Fibroblast of lung (primary cell): ENCODE measurements at places on chromosomes 4 and X.

DNA sequence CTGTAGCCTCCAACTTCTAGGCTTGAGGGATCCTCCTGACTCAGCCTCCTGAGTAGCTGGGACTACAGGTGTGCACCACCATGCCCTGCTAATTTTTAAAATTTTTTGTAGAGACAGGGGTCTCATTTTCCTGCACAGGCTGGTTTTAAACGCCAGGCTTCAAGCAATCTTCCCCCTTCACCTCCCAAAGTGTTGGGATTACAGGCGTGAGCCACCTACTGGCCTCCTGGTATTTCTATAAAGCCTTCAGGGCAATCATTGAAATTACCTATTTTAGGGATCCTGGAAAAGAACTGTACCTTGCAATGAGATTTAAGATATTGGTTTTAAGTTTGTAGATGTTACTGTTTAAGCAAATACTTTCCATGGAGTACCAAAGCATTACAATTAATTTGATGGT, 13.5 kb upstream of the PLS3 start:
- DNase-seq, result no peak

- no peak for DNase-seq
Observed at GRCh38 chr4:40563401-40563800, 66.3 kb downstream of the RBM47 start.

DNA sequence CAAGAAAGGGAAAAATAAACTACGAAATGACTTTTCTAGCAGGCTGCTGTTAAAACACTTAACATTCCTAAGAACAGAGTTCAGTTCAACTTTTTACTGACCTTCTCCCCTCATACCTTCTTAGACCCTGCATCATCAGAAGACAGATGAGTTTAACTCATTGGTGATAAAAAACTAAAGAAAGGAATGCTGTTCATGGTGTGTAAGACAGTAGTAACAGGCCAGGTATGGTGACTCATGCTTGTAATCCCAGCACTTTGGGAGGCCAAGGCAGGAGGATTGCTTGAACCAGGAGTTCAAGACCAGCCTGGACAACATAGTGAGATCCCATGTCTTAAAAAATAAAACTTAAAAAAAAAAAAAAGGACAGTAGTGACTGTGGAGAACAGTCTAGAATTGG, 16.2 kb downstream of the RBM47 start:
- DNase-seq, result no peak

DNA sequence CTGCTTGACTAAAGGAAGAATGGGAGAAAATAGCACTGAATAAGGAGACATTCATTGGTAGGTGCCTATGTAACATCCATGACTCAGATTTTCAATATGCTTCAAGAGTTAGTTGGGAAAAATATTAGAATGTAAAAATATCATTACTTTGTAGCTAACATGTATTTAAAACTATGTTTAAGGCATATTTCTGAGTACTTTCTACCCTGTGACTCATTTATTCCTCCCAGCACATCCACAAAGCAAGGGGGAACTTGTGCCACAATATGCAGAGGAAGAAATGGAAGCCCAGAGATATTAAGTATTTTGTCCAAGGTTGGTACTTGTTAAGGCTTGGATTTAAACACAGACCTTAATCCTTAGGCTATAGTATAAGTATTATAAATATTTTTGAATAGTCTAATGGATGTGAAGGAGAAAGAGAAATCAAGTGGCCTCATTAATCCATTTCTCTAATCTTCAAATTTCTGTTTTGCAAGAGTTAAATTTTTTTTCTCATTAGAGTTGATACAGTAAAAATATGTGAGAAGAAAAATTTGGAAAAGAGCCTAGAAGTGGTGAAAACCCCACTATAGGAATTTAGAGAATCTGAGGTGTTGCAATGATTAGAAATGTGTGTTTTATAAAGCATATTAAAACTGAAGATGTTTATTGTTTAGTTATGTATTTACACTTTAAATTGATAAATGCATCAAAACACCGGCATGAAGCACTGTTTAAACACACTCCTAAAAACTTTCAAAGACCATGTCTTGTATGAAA, 149.3 kb upstream of the GYPA start:
- DNase-seq, result no peak

DNA sequence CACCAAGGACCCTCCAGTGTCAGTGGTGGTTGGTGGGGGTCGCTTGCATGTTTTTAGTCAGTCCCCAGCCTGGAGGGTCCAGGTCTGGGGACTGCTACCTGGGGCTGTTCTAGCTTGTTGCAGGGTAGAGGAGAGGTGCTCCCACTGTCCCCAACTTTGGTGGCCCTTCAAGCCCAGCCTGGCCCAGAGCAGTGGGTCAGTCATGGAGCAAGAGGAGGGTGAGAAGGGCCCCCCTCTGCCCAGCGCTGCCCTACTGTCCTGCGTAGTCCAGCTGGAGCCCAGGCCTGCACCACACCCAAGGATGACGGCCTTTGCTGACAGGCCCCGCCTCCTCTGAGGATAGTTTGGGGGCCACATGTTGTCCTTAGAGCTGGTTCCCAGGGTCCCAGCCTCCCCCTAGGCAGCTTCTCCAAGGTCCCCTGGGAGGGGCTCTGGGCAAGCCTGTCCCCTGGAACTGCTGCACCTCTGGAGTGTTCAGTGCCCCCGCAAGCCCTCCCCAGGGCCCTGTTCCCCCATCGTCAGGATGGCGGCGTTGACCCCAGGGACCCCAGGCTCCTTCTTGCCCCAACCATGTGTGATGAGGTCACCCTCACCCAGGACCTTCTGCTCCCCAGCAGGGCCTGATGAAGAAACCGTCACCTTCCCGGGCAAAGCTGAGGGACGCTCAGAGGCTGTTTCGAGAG, 6.8 kb downstream of the CFAP99 start:
- no peak for DNase-seq

GRCh38 chr4:6425336-6425735, 47.1 kb downstream of the PPP2R2C start:
- DNase-seq, result no peak

DNA sequence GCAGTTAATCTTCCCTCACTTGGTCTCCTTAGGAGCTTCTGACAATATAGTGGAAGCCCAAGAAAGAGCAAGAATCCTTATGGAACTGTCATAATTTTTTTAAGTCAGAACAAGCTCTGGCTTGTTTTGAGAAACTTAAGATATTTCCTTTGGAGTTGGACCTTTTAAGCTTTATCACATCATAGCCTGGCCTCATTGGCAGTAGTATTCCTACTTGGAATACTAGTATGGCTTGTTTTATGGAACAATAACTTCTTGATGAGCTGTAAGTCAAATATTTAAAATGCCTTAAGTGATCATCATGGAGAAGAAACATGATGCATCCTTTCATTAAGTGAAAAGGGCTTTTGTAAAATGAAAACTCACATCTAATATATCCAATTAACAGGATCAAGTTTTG, 78.0 kb upstream of the NRK start:
- DNase-seq, result no peak

DNA sequence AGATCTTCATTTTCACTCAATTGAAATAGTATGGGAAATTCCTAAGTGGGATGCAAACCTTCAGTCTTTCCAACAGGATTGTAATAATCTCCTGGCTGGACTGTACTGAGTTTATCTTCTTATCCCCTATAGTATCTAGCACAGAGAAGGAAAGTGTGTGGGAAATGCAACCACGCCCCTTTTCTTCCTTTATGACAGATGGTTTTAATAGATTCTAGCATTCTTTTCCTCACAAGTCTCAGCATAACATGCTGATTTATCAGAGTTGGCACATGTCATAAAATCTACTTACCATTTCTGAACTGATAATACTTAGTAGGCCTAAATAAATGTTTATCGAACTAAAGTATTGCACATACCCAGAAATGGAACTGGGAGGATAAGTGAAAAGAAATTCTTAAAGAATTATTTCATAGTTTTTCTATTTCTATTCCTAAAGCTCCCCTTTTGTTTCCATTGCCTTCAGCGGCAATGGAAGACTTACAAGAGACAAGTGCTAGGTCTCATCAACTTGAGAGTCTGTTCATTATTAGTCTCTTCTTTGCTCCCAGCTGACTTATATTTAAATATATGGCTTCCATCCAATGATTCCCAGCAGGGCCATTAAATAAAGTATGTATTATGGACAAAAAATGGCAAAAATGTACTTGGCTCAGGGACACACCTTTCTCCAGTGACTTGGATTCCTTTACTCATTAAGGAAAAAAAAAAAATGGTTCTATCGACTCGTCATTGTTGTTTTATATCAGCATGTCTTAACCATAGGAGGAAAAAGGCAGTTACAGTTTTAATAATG, 484.5 kb downstream of the IL1RAPL1 start:
- no peak for DNase-seq

GRCh38 chr4:138341739-138342415, 99.7 kb upstream of the SLC7A11 start:
- DNase-seq, result no peak

DNA sequence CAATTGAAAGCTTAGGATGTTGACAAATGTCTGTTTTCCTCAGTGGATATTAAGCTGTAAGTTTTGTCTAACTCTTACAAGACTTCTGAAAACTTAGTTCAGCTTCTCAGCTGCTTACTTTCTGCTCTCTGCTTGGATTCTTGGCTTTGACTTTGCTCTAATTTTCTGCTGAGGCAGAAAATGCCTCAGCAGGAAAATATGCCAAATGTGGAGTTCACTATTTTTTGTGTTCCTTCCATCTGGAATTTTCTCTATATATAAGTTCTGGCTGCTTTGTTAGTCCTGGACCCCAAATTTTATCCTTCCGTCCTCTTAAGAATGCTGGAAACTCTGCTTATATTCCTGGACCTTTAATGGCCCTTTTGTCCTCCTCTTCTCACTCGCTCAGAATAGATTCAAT, 352.6 kb upstream of the NWD2 start:
- DNase-seq, result no peak

DNA sequence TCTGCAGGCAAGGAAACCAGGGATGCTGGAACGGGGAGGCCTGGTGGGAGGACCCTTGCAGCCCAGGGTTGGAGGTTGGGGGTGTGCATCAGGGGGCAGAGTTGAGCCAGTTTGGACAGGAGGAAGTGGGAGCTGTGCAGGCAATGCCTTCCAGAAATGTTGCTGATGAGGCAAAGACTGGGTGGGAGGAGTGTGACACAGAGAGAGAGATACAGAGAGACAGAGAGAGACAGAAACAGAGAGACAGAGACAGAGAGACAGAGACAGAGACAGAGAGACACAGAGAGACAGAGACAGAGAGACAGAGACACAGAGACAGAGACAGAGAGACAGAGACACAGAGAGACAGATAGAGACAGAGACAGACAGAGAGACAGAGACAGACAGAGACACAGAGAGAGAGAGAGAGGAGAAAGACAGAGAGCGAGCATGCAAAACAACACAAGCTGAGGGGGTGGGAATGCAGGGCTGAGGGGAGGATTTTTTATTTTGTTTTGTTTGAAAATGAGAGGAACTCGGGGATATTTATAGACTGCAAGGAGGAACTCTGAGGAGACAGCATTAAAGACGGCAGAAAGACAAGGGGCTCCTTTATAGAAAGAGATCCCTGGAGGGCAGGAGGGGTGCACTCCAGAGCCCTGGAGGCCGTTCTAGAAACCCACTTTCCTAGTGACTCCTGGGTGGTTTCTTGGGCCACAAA, 1.9 kb upstream of the HAUS3 start:
- peak; percentile 58 for DNase-seq

GRCh38 chr4:123737156-123737555, 340.6 kb downstream of the SPRY1 start:
- no peak for DNase-seq

DNA sequence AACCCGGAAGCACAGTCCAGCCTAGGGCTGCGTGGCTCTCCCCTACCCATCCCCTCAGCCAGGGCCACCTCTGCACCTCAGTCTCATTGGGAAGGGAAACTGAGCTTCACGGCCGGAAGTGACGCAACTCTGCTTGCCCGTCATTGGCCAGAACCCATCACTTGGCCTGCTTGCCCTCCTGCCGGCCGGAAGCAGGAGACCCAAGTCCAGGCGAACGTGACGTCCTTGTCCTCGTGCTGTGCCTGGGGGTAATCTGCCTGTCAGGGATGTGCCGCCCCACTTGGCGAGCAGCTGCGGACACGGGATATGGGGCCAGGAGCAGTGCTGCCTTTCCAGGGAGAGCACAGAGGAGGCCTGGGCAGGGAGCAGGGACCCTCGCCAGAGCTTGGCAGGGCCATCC, 31.2 kb downstream of the ZFYVE28 start:
- no peak for DNase-seq

- peak; percentile 87 for DNase-seq
Observed at GRCh38 chrX:37871626-37872302, 24.4 kb upstream of the DYNLT3 start.

DNA sequence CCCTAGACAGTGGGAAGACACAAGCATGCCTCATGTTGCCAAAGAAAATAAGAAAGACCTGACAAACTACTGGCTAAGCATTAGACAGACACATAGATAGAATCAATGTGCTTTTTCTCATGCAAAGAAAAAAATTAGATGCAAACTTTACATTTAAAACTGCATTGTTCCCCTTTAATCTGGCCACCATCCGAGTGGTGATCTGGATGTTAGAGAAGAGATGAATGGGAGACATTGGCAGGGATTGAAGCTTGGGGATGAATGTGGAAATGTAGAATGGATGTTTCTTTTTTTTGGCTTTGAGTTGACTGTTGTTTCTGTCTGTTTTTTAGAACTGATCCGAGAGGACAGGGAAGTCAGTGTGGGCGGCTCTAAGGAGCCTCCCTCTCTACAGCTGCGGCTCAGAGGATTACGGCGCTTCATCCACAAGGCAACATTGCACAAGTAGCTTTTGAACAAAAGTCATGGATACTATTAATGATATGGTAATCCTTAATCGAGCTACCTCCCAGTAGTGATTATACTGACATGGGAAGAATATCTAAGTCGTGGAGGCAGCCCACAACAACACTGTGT, 53.0 kb downstream of the HELT start:
- DNase-seq, result no peak

GRCh38 chr4:1151541-1151940, 20.8 kb downstream of the SPON2 start:
- no peak for DNase-seq

DNA sequence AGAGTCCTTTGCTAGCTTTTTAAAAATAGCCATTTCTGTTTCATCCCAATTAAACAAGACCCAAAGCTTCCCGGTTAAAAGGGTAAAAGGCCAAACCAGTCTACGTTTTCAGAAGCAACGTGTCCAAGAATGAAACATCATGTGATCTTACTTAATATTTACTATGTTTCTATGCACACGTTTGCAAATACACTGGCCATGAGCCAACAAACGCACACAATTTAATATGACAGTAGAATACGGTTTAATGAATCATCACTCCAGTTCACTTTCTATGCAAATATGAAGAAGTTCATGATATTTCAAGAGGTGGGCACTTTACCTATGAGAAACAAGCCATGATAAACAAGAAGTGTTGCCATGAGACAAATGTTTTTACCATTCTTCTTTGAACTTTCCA, 4.3 kb downstream of the NR0B1 start:
- no peak for DNase-seq
